ENCODE measurements at places on chromosomes 16 and 17. TPM values are rescaled to one million over a fixed set of nuclear protein-coding genes. Genes with fewer than 3 reads are reported as not detected.

DNA sequence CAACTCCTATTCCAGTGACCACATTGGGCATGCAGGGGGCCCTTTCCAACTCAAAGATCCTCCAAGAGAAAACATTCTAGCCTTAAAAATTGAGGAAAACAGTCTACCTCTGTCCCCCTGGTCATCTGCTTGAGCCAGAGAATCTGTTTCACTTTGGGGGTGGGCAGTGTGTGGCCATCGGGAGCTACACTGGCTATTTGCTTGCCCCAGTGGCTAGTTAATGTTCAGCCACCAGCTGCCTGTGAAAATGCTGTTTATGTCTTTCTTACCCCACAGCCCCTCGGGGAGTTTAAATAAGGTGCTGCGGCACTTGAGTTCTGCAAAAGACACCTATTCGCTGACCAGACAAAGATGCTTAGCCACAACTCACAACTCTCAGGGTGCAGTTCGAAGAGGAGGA lies 43.4 kb downstream of the GNAO1 start:
- no peak for ATAC-seq

DNA sequence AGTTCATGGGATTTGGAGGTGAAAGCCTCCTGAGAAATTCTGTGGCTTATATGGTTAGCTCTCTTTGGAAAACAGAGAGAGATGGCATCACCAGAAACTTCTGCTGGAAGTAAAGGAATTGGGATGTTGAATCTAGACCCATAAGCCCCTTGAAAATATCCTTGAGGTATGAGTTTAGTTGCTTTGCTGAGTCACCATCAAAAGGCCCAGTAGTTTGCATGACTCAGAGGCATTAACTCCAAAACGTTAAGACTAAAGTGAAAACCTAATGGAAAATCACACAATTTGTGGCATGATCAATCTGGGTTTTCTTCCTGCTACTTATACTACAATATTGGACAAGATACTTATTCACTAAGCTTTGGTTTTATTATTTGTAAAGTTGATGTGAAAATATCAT lies 349.2 kb upstream of the SALL1 start:
- ATAC-seq, result no peak

GRCh38 chr17:58593123-58593522 lies 78.7 kb upstream of the MTMR4 start:
- ATAC-seq, result no peak

DNA sequence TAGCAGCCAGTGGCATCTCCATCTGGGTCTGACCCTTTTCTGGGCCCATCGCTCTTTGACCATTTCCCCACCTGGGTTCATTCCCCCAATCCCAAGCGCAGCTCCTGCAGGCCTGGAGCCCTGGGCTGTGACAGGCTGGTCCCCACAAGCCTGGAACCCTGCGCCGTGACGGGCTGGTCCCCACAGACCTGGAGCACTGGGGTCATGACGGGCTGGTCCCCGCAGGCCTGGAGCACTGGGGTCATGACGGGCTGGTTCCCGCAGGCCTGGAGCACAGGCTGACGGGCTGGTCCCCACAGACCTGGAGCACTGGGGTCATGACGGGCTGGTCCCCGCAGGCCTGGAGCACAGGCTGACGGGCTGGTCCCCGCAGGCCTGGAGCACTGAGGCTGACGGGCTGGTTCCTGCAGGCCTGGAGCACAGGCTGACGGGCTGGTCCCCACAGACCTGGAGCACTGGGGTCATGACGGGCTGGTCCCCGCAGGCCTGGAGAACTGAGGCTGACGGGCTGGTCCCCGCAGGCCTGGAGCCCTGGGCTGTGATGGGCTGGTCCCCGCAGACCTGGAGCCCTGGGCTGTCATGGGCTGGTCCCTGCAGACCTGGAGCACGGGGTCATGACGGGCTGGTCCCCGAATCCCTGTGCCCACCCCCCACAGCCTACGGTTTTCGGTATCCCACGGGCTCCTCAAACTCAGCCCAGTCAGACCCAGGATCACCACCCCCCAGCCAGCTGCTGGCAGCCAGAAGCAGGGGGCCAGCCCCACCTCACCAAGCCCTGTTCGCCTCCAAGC lies 16.6 kb downstream of the TMC6 start:
- ATAC-seq, result peak; percentile 10

DNA sequence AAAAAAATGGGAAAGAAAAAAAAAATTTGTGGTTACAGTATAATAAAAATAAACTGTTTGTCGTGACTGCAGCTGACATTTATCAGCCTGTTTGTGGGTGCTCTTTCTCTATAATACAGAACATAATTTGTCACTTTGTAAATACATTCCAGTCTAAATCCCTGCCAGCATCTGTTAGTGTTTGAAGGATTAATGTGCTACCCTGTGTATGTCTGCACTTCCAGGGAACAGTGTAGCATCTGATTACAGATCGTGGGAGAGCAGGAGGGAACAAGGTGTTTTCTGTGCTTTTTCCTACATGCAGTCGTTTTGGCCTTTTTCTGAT lies 265.1 kb downstream of the WWOX start:
- peak; percentile 61 for ATAC-seq

DNA sequence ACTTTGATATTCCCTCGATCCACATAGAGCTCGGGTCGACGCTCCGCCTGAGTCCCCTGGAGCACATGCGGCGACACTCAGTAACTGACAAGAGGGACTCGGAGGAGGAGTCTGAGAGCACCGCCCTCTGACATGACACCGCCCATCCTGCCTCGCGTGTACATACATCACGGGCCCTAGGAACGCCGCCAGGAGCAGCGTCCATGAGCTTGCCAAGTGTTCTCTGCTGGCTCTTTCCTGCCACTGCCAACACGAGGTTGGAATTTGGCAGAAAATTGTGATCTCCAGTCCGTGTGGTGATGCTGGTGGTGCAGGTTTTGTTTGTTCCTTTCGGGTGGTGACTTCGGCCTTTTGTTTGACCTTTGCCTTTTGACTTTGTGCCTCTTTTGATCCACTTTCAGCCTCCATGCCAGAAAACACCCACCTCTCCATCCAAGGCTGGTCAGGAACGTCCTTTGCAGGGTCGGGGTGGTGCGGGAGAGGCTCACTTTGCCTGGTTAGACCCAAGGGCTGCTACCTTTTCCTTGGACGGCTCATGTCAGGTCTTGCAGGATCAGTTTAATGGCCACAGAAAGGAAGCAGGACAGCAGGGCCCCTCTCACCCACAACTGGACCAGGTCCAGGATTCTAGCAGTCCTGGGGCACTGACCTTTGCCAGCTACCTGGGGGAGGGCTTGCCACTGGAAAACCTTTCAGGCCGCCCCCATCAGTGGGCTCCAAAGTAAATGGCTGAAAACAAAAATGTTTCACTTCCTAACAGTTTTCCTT lies 27.6 kb downstream of the ELAC2 start:
- no peak for ATAC-seq

DNA sequence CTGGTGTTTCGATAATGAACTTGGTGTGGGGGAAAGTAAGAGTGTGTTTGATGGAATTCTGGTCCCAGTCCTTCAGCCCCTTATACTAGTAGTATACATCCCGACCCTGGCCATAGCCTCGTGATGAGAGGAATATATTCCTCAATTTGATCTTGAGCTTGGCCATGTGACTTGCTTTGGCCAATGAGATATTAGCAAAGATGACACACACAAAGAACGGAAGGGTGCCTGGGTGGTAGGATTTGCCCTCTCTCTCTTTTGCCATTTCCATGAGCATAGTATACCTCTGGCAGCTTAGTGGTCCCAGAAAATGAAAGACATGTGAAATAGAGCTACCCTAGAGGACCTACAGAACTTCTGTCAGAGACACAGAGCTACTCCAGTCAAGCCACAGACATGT lies 2.9 kb upstream of the EMP2 start:
- ATAC-seq, result no peak

GRCh38 chr16:85963753-85964285 lies 64.9 kb downstream of the IRF8 start:
- ATAC-seq, result peak; percentile 91

GRCh38 chr16:15708096-15708495 lies 58.1 kb downstream of the NDE1 start:
- peak; percentile 30 for ATAC-seq

DNA sequence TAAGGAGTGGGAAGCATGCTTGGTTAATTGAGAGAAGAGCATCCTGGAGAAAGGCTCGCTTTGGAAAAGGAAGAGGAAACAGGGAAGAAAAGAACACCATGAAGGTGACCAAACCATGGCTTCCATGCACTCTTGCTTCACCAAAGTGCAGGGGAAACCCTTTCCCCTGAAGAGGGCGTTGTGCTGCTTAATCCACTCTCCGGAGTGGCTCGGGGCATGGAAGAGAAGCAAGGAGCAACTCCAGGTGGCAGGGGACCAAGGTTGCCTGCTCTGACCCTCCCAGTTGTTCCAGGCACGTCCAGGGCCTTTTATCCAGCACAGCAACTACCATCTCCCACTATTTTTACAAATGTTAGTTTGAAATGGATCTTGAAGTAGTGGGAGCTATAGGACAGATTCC lies 108.1 kb downstream of the STX8 start:
- ATAC-seq, result no peak

- ATAC-seq, result peak; percentile 75
Measured at GRCh38 chr16:138049-138417, 440 bp downstream of the NPRL3 start.

- ATAC-seq, result no peak
Measured at GRCh38 chr16:29683543-29684090, 4.6 kb downstream of the QPRT start.

DNA sequence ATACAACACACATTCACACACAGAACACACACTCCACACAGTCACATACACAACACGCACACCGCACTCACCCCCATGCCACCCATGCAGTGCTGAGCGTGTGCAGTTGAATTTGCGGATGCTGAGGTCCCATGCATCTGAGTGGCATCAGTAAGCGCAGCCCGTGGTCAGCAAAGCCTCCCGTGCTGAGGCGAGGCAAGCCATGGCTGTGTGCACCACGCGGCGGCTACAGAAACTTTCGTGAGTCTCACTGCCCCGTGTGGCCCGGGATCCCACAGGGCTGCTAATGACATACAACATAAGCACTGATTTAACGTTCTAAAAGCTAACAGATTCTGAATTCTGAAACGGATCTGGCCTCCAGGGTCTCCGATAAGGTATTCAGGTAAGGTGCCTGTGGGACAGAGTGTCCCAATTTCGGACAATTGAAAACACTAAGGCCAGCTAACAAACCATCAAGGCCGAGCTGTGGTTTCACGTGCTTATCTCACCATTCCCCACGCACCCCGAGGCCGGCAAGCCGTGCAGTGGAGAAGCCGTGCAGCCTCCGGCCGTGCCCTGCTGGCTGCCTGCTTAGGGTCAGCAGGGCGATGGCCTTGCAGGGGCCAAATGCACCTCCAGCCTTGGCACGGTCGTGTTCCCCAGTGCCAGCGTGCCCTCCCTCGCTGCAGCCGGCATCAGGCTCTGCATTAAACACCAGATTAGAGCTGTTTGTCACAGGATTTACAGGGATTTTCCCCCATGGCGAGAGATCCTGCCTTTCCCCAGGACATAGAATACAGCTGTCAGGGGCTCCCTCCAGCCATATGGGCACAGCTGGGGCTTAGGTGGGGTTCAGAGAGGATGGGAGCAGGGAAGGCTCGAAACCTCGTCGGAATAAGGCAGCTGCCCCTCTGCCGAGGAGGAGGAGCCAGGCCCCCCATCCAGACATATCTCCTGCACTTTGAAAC lies 191.7 kb downstream of the C16orf95 start:
- no peak for ATAC-seq

DNA sequence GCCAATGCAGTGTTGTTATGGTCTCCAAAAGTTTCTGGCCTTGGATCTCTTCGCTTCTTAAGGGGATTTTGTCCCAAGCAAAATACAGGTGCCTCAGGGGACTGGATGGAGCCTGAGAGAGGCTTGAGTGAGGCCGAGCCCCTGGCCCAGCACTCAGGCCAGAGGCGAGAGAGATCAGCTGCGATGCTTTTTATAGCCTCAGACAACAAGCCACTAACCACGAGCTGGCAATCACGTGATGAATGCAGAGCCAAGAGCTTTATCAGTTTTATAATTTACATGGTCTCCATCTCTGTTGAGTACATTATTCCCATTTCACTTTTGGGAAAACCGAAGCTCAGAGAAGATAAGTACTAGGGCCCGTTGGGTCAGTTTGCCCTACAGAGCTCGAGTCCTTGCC lies 360.0 kb upstream of the CDH5 start:
- ATAC-seq, result no peak

DNA sequence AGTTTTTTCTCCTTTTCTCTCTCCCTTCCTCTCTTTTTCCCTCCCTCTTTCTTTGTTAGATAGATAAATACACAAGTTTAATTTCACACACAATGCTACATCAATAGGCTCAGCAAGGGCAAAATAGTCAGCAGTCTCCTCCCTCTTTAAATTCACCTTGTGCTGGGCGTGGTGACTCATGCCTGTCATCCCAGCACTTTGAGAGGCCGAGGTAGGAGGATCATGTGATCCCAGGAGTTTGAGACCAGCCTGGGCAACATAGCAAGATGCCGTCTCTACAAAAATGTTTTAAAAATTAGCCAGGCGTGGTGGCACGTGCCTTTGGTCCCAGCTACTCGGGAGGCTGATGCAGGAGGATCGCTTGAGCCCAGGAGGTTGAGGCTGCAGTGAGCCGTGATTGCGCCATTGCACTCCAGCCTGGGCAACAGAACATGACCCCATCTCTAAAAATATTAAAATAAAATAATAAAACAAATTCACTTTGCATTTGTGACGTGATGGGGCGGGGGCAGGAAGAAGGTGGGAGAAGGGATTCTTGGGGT lies 27.4 kb downstream of the IL21R start:
- no peak for ATAC-seq

DNA sequence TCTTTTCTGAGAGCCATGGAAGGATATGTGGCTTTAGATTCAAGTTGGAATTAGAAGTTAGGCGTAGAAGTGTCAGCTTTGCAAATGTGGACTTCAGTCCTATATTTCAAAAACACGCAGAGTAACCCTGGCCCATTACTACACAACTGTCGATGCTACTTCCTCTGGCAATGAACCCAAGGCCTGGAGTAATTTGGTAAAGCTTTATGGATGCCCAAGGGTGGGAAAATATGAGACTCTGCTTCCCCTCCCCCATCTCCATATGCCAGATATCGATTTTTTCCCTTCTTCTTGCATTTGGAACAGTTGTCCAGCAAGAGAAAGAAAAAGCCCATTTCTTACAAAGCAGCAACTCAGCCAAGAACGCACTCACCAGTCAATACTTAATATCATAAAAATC lies 2.9 kb upstream of the MAP1LC3B start:
- ATAC-seq, result no peak

IL21R gene
- 0.15 TPM for total RNA-seq

CD300LB gene
- total RNA-seq, result not detected

CNGB1 gene
- total RNA-seq, result 1.8 TPM

HOXB7 gene
- total RNA-seq, result 15.9 TPM

TMEM88 gene
- 3.4 TPM for total RNA-seq

VMO1 gene
- total RNA-seq, result 4.3 TPM

NEUROD2 gene
- total RNA-seq, result 0.32 TPM
